ENCODE measurements at places on chromosomes 7 and 10.

GRCh38 chr7:55591282-55591931, 19.1 kb upstream of the VOPP1 start:
- DNase-seq: no peak

- no peak for DNase-seq
Measured at GRCh38 chr7:47505312-47506007, 76.5 kb downstream of the TNS3 start.

DNA sequence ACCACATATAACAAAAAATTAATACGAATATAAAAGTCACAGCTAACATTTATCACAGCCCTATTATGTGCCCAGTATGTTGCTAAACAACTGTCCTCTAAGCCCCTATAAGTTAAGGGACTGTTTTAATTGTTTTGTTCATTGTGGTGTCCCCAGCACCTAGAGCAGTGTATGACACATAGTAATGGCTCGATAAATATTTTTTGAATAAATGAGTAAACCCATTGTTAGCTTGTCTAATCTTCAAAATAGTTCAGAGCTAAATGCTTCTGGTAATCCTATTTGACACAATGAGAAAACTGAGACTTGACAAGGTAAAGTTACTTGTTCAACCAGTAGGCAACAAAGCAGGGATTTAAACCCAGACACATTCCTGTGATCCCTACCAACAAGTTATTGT, 78.4 kb upstream of the NEUROD6 start:
- no peak for DNase-seq

DNA sequence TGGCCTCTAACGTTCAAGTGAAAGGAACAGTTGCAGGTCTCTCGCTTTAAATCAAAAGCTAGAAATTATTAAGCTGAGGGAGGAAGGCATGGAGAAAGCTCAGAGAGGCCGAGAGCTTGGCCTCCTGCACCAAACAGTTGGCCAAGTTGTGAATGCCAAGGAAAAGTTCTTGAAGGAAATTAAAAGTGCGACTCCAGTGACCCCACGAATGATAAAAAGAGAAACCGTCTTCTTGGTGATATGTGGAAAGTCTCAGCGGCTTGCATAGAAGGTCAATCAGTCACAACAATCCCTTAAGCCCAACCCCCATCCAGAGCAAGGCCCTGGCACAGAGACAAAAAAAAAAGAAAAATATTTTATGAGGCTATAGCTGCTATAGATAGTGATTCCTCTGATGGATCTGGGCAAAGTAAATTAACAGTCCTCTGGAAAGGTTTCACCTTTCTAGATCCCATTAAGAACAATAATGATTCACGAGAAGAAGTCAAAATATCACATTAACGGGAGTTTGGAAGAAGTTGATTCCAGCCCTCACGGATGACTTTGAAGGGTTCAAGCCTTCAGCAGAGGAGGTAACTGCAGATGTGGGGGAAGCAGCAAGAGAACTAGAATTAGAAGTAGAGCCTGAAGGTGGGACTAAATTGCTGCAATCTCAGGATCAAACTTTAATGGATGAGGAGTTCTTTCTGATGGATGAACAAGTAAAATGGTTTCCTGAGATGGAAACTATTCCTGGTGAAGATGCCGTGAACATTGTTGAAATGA, 42.5 kb upstream of the INPP5A start:
- no peak for DNase-seq

DNA sequence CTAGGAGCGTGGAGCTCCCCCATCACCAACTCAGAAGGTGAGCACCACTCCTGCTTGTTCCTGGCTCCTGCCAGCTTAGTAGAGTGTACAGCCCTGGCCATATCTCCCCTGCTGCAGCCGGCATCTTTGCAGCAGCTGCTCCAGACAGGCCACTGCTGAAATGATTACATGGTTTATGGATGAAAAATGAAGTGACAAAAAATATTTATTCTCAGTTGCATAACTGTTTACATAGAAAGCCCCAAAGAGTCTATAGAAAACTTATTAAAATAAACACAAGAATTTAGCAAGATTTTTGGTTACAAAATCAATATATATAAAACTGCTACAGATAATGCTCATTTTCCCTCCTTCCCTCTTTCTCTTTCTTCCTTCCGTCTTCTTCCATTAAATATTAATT, 27.2 kb downstream of the C10orf67 start:
- no peak for DNase-seq

DNA sequence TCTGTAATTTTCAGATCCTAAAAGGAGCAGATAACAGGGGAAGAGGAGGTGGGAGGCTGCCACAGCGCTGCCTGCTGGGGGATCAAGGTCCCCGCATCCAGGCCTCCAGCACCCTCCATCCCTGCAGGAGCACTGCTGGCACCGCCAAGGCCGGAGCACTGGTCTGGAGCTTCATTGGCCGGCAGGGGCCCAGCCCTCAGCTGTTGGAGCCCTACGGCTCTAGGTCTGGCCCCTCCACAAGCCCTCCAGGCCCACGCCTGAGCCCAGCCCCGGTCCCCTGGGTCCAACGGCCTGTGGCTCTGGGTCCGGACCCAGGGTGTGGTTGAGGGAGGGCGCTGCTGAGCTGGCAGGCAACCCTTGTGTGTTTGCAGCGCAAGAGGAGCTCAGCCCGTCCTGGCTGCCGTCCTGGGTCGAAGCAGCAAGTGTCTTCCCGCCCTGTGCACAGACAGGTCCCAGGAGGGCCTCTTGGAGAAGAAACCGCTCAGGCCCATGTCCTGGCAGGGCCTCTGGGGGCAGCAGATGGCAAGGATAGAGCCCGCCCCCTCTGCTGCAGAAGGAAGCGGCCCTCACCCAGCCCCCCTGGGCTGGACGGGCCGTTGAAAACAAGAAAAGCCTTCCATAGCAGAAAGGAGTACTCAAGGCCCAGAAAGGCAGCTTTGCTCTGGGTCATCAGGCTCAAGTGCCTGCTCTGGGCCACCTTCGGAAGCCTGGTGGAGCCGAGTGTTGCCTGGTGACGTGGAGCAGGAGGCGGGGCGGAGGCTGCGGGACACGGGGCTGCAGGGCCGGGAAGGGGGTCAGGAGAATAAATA, 54.3 kb upstream of the TNRC18 start:
- no peak for DNase-seq

DNA sequence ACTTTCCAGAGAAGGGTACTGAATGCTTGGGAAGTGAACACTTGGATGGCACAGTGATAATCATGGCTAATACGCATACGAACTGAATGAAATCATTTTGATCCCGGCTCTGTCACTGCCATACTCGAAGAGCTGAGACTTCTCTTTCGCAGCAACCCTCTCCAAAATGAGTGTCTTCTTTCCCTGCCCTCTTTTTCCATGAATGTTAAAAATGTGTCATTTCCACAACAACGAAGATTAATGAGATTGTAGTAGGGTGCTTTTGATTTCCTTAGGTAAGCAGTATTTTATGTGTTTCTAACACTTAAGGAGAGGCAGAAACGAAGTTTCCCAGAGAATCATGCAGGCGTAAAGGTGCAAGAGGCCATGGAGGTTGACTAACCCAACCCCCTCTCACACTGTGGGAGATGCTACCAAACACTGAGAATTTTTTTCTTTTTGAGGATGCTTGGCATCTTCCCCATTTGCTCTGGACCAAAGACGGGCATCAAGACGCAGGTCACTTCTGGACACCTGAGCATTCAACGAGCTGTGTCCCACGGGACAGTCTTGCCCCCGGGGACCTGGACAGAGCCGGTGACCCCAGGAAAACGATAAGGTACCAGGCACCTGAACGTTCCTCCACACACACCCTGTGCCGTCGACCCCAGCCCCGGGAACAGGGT, 823 bp downstream of the COPG2 start:
- no peak for DNase-seq

- no peak for DNase-seq
Measured at GRCh38 chr10:77899690-77900089, 26.9 kb downstream of the DLG5 start.

DNA sequence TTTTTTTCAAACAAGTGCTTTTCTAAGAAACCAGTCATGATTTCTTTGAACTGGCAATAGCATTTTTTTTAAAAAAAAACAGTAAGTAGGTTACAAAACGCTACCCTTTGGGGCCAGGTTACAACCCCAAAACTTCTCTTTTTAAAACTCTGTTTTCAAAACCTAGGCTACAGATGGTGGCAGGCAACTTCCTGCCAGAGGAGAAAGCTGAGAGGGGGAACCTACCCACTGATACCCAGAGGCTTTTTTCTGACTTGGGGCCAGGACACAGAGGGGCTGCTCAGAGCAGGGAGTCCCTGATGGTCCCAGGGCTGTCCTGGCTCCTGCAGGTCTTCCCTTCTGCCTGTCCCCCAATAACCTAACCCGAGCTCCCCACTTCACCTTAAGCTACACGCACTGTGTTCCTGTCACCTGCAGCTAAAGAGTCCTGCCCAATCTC, 6.9 kb downstream of the STN1 start:
- no peak for DNase-seq

- peak; percentile 98 for DNase-seq
Measured at GRCh38 chr7:29285444-29285793, 90.8 kb downstream of the CHN2 start.

DNA sequence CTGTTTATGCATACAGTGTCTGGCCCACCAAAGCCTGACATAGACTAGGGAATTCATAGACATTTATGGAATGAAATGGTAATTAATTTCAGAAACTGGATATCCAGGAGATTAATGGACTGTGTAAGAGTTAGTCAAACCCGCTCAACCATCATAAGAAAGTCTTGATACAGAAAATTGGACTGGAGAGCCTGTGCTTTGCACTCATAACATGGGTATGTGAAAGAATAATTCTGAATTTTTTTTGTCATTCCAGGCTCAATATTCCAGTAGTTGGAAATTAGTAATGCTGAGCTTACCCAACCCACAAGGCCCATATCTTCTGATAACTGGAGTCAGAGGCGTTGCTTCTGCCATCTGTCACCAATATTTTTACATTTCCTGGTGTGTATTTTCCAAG, 799.7 kb upstream of the IGFBP3 start:
- no peak for DNase-seq

- DNase-seq: peak; percentile 93
Measured at GRCh38 chr7:39609113-39609934, 14.0 kb upstream of the RALA start.

DNA sequence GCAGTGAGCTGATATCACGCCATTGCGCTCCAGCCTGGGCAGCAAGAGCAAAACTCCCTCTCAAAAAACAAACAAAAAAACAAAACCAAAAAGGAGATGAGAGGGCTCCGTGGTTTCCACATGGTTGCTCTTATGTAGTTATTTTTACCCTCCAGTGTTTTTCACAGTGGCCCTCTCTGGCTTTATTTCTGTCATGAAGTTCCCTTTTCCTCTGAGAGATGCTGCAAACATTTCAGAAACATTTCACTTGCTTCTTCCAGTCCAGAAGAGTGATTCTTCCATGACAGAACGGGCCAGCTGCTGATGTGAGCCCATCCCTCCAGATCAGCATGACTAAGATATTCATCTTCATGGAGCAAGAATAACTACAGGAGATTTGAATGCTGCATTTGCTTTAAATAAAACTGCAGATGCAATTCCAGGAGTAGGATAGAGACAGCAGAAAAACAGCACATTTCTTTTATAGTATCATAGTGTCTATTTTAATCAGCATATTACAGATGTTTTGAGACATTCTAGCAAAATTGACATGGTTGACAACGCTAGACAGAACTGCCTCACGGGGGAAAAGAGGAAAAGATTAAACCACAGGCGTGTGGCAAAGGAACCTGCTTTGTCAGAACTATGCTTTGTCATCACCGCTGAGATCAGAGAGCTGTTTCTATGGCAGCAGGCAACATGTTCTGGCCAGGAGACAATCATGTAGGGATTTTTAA, 40.3 kb downstream of the NRCAM start:
- no peak for DNase-seq

DNA sequence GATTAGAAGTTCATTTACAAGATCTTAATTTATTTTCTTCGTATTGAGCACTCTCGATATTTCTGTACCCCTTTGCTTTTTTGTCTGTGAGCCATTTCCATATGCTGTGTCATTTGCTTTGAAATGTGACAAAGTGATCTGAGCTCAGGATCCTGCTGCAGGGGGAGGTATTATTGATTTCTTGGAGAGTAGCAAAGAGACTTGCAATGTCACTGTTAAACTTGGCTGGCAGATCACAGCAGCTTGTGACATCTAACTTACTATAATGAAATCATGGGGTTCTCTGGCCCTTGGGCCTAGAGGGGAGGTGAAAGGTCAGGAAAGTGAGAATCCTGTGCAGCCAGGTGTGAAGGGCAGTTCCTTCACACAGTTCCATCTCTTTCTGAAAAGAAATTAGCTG, 923.4 kb downstream of the REEP3 start:
- no peak for DNase-seq

DNA sequence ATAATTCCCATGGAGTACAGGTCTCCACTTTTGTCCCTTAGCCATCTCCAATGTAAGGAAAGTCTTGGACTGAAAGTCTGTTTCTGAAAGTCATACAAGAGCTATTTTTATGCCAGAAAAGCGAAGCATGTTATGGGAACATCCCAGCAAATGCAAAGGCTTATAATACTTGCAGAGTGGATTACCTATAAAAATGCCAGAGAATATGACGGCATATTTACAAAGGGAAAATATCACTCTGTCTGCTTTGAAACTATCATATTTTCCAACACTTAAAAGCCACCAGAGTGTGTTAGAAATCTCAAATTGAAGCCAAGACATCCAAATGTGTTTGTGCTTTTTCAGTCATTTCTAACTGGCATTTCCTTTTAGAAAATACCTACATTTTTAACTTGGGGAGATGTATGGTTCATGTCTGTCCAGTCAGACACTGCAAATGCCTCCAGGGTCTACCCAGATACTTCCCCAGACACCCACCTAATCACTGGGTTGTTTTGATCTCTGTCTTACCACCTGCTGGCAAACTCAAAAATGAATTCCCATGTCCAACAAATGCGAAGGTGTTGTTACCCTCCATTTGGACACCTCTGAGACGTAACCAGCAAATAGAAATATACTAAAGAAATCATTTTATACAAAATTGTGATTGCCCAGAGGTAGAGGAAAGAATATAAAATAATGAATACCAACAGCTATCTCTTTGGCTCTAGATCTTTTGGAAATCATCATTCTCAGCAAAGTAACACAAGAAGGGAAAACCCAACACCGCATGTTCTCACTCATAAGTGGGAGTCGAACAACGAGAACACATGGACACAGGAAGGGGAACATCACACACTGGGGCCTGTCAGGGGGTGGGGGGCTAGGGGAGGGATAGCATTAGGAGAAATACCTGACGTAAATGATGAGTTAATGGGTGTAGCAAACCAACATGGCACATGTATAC, 1.2 kb downstream of the ITIH2 start:
- no peak for DNase-seq

GRCh38 chr10:74871595-74872382, 45.4 kb downstream of the KAT6B start:
- no peak for DNase-seq
